ENCODE measurements at places on chromosomes 12 and 14. TPM values are rescaled to one million over a fixed set of nuclear protein-coding genes. Genes with fewer than 3 reads are reported as not detected.

CACNA1C gene
- 0.08 TPM for total RNA-seq

BATF gene
- total RNA-seq: 20.6 TPM

OR6C2 gene
- total RNA-seq: not detected

LRTM2 gene
- total RNA-seq: not detected

RHOJ gene
- not detected for total RNA-seq

RFX4 gene
- not detected for total RNA-seq

MAP3K9 gene
- 5.8 TPM for total RNA-seq

PTPN6 gene
- total RNA-seq: 189 TPM

SERPINA10 gene
- not detected for total RNA-seq

MYH7 gene
- not detected for total RNA-seq

KCNC2 gene
- total RNA-seq: not detected

NDRG2 gene
- 32.4 TPM for total RNA-seq

DPPA3 gene
- total RNA-seq: not detected

PTPRO gene
- total RNA-seq: 7.8 TPM

TRIM9 gene
- total RNA-seq: 0.55 TPM

CLEC9A gene
- not detected for total RNA-seq

RNASE7 gene
- total RNA-seq: not detected

KRT78 gene
- total RNA-seq: not detected

DNAJC22 gene
- total RNA-seq: not detected

FSCB gene
- not detected for total RNA-seq

COPZ1 gene
- 92.0 TPM for total RNA-seq

FBRSL1 gene
- 97.3 TPM for total RNA-seq

SLC4A8 gene
- total RNA-seq: 0.69 TPM

KRT75 gene
- total RNA-seq: not detected

NRIP2 gene
- not detected for total RNA-seq

KRT6C gene
- not detected for total RNA-seq

GZMB gene
- total RNA-seq: not detected

B3GNT4 gene
- total RNA-seq: 1.4 TPM

SPTB gene
- total RNA-seq: 0.09 TPM

KLRD1 gene
- total RNA-seq: 0.64 TPM

MAP1LC3B2 gene
- total RNA-seq: 2.9 TPM

TAS2R13 gene
- total RNA-seq: 0.86 TPM

EIF2S1 gene
- 72.1 TPM for total RNA-seq

RIPK3 gene
- 63.0 TPM for total RNA-seq

OAS1 gene
- 10.9 TPM for total RNA-seq

PLEKHG7 gene
- total RNA-seq: not detected

CNOT2 gene
- total RNA-seq: 120 TPM

PTCSC3 gene
- not detected for total RNA-seq

ASIC1 gene
- 0.26 TPM for total RNA-seq

HOXC13 gene
- not detected for total RNA-seq

STON2 gene
- not detected for total RNA-seq

CLBA1 gene
- 1.3 TPM for total RNA-seq

AHNAK2 gene
- total RNA-seq: 0.06 TPM

SMCO3 gene
- not detected for total RNA-seq

LRRIQ1 gene
- not detected for total RNA-seq

SAV1 gene
- total RNA-seq: 13.9 TPM

AKAP5 gene
- 0.14 TPM for total RNA-seq

PELI2 gene
- 13.6 TPM for total RNA-seq

TMEM179 gene
- total RNA-seq: not detected

TMED8 gene
- total RNA-seq: 8.3 TPM
